ENCODE measurements at places on chromosomes 12 and 14.

DNA sequence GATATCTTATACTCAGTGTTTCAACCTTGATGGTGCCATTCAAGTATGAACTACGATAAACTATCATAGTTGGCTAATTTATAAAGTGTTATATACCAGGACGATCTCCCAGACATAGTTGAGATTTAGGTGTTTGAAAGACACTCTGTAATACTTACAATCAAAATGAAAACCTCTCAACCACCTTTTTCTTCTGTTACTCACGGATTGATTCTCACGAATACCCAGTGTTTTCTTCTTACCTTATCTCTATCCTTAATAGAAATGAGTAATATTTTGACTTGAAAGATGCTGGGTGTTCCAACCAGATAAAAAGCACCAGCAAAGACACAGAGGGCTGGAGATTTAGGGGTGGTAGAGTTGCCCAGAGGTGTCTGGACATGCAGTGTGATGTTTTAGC is 169.9 kb downstream of the PTCSC3 start:
- no peak for DNase-seq

DNA sequence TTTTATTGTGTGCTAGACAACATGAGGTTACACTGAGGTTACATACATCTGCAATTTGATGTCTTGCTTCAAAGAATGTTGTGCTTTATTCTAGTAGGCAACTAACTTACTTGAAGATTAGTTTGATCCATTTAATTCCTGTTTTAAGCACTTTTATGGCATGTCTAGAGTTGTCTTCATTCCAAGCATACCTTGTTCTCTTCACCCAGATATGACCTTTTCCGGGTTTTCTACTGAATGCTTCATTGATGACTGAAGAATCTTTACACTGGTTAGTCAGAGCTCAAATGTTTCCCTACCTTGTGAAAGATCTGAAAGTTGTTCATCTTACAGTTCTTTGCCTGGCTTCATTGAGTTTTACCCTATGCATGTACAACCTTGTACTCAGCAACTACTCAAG is 274.0 kb upstream of the KITLG start:
- DNase-seq = no peak

GRCh38 chr14:61416591-61416990 is 95.2 kb downstream of the PRKCH start:
- no peak for DNase-seq

DNA sequence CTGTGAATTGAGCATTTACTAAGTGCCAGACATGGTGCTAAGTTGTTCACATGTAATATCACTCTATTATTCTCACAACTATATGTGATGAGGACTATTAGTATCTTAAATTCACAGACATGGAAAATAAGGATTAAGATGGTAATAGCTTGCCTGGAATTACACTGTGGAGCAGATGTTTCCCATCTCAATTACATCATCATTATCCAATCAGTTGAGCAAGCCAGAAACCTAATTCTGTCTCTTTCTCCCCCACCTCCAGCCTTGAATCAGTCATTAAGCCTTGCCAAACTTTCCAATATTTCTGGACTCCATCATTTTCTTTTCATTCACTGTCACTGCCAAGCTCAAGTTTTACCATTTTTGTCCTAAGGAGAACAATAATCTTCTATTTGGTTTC is 287.8 kb upstream of the KITLG start:
- DNase-seq = no peak

- DNase-seq = no peak
Observed at GRCh38 chr14:35189422-35189821, 67.1 kb downstream of the PRORP start.

DNA sequence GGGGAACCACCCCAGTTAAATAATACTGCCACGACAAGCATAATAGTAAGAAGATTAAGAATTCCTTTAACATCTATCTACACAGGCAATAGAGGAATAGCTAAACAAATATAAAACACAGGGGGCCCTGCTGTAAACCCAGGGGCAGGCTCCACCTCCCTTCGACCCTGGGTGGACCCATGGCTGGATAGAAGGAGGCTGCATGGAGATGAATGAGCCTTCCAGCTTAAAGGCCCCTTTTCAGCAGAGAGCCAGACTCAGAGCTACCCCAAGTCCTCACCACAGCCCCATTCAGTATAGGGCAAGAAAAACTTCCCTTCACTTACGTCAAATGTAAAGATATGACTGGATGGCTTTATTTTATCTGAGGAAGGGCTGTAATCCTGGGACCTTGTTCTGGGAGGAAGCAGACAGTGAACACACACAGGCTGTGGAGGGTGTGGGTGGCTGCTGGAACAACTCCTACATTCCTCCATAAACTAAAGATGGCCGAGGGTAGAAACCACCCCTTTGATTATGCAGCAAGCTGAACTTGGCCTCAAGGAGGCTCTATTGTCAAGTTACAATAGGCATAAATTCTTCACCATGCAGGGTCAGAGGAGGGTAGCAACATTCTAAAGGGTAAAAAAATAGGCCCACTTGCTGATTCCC is 30.4 kb downstream of the NUAK1 start:
- no peak for DNase-seq

DNA sequence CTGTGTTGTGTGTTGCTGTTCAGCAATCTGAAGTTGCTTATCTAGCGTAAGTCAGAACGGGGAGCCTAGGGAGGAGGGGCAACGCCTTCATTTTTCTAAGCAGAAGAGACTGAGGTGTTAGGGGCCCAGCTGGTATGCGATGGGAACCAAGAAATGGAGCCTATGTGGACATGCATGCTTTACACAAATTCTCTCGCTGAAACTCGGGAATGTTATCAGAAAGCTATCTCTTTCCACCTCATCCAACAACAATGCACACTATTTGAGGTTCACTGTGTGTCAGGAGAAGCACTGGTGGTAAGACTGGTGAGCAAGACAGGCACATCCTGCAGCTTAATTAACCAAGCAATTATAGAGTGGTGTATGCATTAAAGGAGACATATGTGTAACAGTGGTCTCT is 89.7 kb downstream of the NRXN3 start:
- no peak for DNase-seq

- peak; percentile 98 for DNase-seq
Observed at GRCh38 chr12:53696285-53696654, 20.4 kb upstream of the ATP5MC2 start.

DNA sequence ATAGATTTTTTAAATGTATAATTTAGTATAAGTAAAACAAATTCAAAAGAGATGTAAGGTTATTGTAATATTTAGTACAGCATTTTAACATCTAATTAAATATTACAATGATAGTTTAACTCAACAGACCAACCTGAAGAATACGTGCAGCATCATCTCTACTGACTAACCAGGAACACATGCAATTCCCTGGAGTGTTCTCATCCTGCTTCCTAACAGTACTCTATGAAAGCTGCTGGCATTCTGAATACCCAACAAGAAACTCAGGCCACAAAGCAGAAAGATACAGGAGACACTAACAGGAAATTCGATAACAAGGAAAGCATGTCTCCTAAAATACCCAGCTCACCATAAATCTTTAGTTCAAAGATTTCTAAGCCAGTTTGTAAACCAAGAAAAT is 58.3 kb downstream of the CEP83 start:
- DNase-seq = no peak

- no peak for DNase-seq
Observed at GRCh38 chr12:1801303-1801975, 18.9 kb upstream of the LRTM2 start.

GRCh38 chr12:57214398-57214781 is 2.2 kb upstream of the NXPH4 start:
- DNase-seq = no peak

DNA sequence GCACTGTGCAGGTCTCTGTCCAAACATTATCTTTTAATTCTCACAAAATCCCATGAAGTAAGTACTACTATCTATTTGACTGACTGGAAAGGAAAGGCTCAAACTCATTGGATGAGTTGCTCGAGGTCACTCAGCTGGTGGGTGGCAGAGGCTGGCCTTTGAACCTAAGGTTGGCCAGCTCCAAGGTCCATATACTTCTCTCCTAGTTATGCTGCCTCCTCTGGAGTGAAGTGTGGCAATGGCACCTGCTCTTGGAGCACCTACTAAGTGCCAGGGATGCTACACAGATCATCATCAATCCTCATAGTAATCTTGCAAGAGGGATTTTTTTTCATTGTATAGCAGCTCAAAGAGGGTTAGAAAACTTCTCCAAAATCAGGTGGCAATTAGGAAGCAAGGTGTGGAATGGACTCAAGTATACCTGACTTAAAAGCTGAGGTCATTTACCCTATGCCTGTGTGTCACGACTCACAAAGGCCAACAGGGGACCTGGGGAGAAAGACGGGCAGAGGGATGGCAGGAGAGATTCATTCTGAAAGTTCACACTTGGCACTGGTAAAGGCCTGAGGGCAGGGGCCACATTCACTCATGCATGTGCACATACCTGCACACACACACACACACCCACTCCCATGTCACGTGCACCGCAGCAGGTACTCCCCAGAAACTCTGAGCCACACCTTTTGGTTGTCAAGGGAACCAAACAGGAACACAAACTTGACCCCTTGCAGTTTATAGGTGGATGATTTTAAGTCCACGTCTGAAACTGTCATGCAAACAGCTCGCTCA is 146.4 kb downstream of the FOXN3 start:
- DNase-seq = no peak

DNA sequence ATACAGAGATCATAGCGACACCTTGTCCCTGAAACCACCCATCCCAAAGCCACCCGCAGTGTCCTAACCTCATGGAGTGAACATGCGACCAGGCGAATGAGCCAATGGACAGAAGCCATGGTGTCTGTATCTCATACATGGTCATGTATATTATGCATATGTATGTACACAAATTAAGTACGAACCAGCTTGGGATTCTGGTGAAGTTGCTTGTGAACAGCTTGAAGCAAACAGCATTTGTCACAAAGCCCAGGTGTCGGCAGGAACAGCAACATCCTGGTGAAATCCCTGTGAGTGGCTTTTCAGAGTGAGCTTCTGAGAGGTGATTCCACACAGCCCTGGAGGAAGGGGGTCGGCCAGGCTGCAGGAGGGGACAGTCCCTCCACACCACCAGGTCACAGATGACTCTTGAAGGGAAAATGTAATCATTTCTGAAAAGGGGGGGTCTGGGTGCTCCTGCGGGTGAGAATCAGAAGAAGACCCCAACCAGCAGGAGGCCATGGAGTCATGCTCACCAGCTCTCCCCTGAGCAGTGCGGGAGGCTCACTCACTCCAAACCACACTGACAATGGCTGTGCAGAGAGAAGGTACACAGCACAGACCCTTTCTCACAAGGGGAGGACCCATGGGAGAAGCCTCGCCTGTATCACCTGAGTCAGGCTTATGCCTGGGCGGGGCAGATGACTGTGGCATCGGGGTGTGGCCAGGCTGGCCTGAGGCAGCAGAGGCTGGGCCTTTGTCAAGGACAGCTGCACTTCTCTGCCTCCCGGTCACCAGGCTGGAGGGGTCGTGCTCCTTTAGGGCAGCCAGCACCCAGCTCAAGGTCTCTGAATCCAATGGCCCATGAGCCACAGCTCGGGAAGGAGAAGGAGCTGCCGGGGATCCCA is 14.3 kb downstream of the CHGA start:
- DNase-seq = no peak

- no peak for DNase-seq
Observed at GRCh38 chr12:109309381-109310246, 530 bp upstream of the FOXN4 start.

GRCh38 chr12:88472248-88472647 is 108.0 kb downstream of the KITLG start:
- no peak for DNase-seq

DNA sequence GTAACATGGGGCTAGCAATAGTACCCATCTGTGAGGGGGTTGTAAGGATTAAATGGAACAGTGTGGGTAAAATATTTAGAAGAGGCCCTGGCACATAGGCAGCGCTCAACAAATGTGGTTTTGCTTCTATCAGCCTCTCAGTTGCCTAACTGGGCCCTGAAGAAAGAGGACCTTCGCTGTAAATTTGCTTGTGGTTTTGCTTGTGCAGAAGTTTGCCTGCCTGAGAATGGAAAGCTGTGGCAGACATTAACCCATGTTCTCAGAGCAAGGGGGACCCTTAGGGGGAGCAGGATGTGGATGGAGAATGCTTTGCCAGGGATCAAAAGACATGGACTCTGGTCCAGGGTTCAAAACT is 160.1 kb downstream of the BRMS1L start:
- DNase-seq = no peak

DNA sequence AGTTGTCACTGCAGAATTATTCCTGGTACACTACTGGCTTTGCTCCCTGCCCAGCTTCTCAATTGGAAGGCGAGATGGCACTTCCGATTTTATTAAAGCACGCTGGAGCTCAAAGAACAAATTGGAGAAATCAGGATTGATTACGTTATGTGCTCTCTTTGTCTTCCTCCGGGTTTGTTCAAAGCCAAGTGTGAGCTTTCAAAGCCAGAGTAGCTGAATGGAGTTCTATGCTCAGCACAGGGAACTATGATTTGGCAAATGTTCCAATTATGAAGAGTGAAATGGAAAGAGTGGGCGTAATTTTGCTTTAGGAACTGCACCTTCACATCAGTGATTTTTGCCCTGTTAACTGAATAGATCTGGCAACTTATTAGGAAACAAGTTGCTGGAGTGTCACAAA is 72.4 kb downstream of the FLRT2 start:
- no peak for DNase-seq

GRCh38 chr12:92077530-92077929 is 68.1 kb downstream of the BTG1 start:
- no peak for DNase-seq

DNA sequence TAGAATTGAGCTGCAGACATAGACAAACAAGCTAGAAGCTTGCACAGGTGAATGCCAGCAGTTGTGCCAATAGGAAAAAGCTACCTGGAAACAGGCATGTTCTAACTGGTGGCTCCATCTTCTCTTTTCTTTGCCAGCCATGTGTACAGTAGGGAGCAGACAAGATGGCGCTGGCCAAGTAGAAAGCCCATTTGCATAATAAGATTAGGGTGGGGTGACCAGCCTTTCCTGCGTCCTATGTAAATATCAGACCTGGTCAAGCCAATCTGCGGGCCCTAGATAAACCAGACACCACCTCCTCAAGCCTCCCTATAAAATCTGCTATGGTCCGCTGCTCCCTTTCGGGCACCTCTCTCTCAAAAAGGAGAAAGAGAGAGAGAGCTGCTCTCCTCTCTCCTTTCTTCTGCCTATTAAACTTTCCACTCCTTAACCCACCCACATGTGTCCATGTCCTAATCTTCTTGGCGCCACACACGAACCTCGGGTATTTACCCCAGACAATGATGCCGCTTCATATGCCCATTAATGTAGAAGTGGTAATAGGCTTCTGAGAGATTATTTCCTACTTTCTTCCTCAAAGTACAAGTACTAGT is 201.0 kb downstream of the SLC25A21 start:
- no peak for DNase-seq

- no peak for DNase-seq
Observed at GRCh38 chr14:52000019-52000582, 10.8 kb downstream of the RTRAF start.

- no peak for DNase-seq
Observed at GRCh38 chr14:91311284-91311662, 66.8 kb upstream of the GPR68 start.

DNA sequence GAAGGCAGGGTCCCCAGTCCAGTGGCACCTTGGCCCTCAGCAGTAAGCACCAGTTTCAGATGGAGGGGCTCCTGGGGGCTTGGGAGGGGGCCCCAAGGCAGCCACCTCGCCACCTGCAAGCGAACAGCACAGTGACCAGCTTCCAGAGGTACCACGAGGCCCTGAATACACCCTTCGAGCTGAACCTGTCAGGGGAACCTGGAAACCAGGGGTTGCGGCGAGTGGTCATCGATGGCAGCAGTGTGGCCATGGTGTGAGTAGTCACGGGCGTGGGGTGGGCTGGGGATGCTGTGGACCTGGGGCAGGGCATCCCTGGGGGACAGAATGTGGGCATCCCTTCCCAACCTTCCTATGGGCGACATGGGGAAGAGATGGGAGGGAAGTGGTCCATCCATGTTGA is 11.2 kb downstream of the NYNRIN start:
- DNase-seq = no peak

All from D721Med (cell line).